Stimulated activated CD4-positive, alpha-beta T cell treated with anti-CD3 and anti-CD28 coated beads, Interleukin-1b, Interleukin-23, amount 100 ng/mL, for 1 hour (primary cell): ENCODE measurements at places on chromosomes 12 and 14.

- no peak for DNase-seq
Measured at GRCh38 chr12:27305673-27306456, 26.8 kb upstream of the BMAL2 start.

DNA sequence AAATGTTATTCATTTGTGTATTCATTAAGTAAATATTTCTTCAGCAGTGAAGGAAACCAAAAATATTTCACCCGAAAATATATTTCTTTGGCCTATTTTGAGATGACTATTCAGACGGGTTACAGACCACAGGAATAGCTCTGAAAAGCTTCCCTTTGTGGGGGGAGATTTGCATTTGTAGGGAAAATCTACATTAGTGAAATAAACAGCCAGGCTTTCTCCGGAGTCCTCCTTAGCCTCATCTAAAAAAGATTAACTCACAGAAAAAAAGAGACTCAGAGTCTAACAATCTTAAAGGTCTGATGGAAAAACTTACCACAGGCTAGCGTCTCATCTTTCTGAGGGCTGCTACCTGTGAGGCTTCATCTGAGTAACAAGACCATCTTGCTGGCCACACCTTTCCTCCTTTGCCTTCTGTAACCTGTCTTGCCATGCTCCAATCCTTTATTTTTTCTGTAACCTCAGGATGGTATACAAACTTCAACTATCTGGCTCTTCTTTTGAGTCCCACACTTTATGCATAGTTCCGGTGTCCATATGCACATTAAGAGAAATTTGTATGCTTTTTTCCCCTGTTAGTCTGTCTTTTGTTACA, 100.7 kb downstream of the CNTN1 start:
- no peak for DNase-seq

GRCh38 chr12:90909069-90909770, 45.8 kb downstream of the CCER1 start:
- DNase-seq, result no peak

DNA sequence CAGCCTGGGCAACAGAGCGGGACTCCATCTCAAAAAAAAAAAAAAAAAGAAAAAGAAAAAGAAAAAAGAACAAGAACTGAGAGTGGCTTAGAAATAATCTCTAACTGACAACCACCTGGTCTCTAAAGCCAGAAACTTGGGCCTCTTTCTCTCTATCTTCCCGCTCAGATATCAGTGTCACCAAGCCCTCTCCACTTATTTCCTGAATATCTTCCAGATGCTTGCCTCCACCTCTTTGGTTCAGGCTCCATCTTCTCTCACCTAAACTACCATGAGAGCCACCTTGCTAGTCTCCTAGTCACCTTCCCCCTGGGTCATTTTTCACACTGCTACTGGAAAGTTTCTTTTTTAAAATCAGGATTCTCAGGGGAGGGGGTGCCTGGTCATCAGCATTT, 1.8 kb upstream of the TM9SF1 start:
- DNase-seq, result no peak

DNA sequence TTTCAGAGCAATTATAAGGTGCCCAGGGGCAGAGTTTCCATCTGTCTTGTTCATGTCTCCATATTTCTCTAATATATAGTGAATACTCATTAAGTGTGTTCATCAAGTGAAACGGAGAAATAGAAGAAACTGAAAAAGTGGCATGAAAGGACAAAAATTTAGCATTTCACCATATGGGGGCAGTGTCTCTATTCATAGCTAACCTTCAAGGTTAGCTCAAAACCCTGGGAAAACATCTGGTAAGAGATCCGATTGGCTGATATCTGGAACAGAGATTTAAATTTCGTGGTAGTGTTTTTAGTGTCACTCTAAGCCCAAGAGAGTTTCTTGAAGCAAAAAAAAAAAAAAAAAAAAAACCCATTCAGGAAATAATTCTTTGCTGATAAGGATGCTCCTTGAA, 367.5 kb downstream of the DAD1 start:
- DNase-seq, result no peak

GRCh38 chr12:67747869-67748742, 99.6 kb downstream of the DYRK2 start:
- no peak for DNase-seq

GRCh38 chr12:24767016-24767415, 181.9 kb downstream of the BCAT1 start:
- DNase-seq, result no peak

GRCh38 chr14:90308561-90308960, 23.2 kb downstream of the NRDE2 start:
- no peak for DNase-seq

DNA sequence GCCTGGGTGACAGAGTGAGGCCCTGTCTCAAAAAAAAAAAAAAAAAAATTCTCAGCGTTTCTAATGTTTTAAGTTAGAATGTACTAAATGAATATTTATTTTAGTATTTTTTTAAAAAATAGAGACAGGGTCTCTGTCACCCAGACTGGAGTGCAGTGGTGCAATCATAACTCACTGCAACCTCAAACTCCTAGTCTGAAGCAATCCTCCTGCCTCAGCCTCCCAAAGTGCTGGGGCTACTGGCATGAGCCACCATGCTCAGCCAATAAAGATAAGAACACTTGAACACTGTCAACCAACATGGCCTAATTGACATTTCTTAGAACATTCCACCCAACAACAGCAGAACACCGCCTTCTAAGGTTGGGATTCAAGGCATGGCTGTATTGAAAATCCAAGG, 5.1 kb upstream of the DYNC1H1 start:
- DNase-seq, result no peak

DNA sequence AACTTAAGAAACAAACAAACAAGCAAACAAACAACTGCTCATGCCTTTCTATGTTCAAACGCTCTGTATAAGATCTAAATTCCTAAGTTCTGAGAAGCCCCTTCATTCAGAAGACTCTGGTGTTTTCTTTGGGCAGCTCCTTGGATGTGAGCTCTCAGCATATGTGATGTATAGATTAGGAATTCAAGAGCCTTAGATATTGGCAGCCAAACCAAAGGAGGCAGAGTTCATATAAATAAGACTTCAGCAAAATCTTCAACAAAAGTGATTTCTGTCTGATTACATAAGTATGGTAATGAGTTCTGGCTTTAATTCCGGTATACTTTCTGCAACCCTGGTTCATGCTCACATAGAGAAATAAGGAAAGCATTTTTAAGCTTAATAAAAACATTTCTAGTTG, 145.6 kb downstream of the DYRK2 start:
- no peak for DNase-seq
